ENCODE measurements at places on chromosomes 3 and 15.

- peak; percentile 52 for DNase-seq
These were observed 74.4 kb downstream of the CD200 start for GRCh38 chr3:112407214-112407887.

DNA sequence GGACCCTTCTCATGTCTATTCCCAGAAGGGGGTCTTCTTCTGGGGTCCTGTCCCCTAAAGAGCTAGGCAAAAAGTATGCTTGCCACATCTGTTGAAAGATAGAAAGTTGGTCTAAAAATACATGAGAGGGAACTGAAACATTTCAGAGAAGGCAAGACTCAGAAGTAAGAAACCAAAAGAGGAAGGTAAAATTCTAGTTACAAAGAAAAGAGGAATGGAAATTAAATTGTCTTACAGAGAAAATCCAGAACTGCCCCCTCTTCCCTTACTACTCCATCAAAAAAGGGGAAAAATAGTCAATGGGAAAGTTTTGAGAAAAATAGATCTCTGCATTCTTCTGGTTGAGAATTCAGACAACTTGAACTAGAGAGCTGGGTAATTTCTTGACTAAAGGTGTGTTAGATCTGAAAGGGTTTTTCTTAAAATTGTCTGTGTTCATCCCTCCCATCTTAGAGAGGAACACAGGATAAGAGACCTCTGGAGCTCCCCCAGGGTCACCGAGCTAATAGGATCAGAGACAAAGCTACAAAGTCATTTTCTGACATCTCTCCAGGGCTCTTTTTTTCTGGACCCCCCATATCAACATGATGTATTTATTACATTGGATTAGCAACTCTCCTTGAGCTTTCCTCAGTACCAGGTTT lies 32.3 kb upstream of the CCR2 start:
- DNase-seq = no peak

DNA sequence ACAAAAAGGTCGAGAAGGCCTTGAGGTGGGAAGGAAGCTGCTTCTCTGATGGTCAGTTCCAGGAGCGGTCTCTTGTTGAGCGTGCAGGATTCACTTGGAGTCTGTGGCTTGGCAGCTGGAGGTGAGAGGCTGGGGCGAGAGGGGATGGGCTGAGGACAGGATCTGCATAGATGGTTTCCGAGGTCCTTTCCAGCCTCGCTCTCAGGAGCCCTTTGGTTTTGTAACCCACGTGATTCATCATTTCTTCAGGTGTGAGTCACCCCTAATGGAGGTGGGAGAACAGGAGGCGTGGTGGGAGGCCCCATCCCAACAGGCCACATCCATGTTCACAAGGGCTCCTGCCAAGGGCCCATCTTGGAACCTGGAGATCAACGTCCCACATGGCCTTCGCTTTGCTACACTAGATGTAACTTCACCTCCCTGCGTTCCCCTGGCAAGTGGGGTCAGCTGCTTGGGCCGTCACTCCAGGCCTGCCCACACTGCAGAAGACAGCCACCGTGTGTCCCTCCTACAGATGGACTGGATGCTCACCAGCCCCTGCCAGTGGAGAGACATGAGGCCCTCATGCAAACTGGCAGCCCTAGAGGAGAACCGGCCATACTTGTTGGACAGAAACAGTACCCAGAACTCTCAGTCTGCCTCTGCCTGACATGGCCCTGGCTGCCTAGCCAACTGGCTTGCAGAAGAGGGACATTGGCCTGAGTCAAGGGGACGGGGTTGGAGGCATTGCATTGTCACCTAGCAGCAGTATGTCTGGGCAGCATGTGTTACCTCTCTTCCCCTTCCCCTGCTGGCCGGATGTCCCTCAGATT lies 1.6 kb upstream of the PCSK6 start:
- no peak for DNase-seq

GRCh38 chr15:98774756-98775497 lies 126.6 kb downstream of the IGF1R start:
- DNase-seq = no peak

GRCh38 chr3:122993124-122993978 lies 34.2 kb downstream of the SEMA5B start:
- DNase-seq = no peak

DNA sequence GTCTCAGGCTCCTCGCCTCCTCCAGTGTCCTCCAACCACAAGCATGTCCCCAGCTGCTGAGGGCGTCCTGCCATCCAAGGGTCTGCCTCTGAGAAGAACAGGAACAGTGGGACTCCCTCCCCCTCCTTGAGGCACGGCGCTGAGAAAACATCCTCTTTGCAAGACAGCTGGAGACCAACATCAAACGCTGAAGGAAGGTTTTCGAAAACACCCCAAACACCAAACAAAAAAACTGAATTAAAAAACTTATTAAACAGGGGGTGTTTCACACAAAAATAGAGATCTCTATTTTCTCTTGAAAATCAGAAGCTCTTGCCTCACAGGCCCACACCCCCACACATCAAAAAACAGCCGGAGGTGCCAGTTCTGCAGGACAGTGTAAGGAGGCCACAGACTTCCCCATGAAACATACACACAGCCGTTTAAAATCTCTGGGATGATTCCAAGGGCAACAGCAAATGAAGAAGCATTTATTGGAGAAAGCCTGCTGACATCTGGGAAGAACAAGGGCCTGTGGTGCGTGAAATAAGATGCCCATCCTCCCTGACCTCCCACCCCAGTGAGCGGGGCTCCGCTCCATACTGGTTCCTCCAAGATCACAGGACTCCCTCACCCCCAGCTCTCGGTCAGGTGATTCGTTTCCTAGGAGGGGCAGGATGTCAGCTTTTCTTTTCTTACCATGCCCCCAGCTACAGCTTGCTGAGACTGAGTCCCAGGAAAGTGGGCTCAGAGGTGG lies 71.3 kb downstream of the NUP210 start:
- peak; percentile 70 for DNase-seq

DNA sequence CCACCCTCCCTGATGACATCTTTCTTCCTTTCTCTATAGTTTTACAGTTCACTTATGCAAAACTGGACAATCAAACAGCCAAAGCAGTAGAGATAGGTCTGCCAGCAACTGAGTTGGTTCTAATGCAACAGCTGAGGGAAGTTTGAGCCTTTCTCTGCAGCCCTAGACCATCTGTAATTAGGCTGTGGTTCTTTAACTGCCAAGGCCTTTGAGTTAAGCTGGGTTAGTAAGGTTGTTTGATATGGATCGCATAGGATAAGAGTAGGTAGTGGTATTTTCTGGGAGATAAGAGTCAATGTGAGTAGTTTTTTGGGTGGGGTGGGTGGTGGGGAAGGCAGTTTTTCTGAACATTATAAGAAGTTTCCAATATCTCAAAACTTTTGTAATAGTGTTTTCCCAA lies 3.0 kb downstream of the RPL39L start:
- no peak for DNase-seq

- DNase-seq = no peak
These were observed 242.2 kb upstream of the ZPLD1 start for GRCh38 chr3:102192575-102192974.

DNA sequence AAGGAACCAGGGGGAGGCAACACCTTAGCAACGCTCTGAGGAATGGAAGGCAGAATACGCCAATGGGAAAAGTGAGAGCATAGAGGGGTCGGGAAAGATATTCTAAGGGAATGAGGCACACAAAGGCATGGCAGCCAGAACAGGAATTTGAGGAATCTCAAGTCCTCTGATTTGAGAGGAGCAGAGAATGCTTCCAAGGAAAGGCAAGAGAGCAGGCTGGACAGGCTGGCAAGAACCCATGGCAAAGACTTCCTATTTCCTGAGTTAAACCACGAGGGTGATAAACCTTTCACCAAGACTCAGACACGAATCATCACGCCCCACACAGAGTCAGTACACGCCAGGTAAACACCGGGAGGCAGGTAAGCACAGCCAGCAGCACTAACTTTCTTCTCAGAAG lies 109.8 kb downstream of the IGF2BP2 start:
- no peak for DNase-seq

DNA sequence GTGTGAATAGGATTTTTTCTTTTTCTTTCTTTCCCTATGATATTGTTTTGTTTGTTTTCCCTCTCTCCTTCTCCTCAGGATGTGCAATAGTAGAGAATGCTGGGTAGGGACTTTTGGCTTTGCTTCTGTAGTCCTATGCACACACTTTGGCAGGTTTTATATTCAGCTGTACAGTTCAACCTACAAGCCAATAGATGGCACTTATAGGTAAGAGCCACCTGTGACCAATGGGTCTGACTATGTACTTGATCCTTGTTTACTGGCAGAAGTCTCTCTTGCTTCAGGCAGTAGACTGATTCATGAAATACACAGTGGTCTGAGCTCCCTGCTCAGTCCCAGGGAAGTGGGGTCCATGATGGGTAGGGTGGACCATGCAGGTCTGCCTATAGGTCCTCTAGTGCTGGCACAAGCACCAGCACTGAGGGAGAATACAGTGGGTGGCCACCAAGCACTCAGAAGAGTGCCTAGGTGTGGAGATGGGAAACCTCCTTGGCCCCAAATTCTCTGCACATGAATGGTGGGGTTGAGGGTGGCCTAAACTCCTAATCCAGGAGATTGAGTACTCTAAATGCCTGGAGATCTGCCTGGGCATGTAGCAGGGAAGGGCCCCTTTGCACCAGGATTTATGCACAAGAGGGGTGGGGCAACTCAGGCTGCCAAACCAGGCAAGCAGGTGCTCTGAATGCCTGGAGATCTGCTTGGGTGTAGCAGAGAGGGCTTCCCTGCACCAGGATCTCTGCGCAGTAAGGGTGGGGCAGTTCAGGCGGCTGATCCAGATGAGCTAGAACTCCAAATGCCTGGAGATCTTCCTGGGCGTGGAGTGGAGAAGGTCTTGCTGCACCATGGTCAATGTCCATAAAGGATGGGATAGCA lies 176.1 kb downstream of the DOCK3 start:
- DNase-seq = no peak

DNA sequence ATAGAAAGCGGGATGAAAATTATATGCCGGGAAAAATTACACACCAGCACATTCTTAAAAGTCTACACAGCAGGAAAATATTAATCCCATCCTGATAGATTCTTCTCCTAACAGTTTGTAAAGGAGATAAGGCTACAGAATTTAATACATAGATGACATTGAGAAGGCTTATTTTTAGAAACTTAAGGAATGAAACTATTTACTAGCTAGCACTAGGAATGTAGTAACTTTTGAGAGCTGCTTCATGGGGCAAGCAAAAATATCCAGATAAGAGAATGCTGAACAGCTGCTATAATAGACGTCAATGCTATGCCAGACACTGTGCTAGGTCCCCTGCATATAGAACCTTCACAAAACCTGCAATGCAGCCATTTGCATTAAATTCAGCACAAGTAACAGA lies 912.7 kb upstream of the NR2F2 start:
- no peak for DNase-seq

- no peak for DNase-seq
These were observed 59.9 kb downstream of the FAM43A start for GRCh38 chr3:194745422-194746184.

- no peak for DNase-seq
These were observed 371.3 kb downstream of the ERC2 start for GRCh38 chr3:56096999-56097398.

DNA sequence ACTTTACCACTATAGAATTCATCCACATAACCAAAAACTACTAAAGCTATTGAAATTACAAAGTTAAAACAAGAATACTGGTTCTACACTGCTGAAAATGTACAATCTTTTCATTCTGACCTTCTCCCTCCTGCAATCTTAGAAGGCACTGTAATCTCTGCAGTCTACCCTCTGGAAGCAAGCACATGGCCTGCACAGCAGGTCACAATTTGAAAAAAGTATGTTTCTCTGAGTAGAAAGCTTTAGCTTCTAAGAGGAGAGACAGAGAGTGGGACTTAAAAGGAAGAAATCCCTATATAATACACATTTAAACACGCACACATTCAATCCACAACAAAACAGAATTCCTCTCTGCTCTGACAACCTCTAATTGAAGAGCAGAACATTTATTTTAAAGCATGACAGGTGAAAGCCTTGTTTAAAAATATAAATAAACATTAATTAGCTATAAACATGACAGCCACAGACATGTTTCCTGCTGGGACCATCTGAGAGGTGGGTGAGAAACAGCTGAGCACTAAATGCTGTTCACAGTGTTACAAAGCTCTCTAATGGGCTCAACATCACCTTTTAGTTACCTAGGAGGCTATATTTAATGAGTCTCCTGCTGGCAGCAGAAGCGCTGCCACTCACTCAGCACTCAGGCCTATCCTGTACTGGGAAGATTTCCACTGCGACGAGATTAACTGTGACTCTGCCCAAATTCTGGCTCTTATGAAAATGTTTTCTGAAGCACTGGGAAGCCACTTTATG lies 447.4 kb downstream of the AGBL1 start:
- DNase-seq = no peak

DNA sequence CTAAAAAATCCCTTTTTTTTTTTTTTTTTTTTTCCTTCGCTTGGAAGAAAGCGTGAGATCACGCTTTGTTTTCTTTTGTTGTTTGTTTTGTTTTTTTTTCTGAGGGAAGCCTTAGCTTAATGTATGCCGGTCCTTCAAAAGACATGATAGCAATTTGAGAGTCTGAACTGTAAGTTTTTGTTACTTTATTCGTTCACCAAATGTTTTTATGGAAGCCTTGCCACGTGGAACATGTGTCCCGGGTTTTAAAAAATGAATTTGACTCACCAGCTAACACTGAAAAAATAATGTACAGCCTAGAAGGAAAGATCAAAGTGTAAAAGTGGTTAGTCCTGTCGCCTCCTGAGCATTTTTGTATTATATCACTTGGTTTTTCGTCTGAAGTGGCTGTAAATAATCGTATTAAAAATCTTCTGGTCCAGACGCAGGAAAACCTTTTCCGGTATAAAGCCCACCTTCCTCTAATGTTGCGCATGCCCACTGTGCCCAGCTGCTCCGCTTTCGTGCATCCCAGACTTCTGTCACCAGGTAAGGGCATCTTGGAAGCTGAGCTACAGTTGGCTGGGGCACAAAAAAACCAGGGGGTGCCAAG lies 795 bp upstream of the MYNN start:
- DNase-seq = no peak

DNA sequence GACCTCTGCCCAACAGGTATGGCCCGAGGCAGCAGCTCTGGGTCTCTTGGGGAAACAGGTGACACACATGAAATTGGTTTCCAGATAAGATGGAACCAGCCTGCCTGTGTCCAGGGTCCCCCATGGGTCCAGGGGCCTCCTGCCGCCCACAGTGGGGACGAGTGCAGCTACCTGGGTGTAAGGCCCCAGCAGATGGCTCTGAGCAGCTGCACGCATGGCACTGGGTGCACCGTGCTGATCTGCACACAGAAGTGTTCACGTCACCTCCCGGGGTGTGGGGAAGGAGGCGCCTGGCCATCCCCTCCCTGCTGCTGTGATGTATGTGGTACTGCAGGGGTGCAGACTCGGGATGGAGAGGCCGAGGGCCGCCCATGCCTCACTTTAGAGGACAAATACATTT lies 63.6 kb downstream of the NIPA2 start:
- DNase-seq = no peak

DNA sequence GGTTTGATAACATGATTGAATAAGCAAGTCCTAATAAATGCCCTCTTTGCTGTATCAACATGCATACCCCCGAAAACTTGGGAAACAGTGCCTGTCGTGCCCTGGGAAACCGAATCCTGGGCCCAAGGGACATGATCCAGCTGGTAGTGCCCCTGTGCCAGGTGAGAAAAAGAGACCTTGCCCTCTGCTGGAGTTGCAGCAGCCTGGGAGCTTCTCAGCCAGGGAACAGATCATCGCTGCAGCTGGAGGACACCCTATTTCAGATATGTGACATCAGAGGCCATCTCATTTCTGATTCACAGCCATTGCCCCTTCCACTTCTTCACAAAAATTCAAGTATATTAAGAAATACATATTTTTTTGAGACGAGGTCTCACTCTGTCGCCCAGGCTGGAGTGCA lies 32.3 kb downstream of the STOML1 start:
- no peak for DNase-seq

- DNase-seq = no peak
These were observed 38.2 kb downstream of the GLB1 start for GRCh38 chr3:33058765-33059164.
